RCC 7860 (cell line): ENCODE measurements at places on chromosomes 11 and 22.

DNA sequence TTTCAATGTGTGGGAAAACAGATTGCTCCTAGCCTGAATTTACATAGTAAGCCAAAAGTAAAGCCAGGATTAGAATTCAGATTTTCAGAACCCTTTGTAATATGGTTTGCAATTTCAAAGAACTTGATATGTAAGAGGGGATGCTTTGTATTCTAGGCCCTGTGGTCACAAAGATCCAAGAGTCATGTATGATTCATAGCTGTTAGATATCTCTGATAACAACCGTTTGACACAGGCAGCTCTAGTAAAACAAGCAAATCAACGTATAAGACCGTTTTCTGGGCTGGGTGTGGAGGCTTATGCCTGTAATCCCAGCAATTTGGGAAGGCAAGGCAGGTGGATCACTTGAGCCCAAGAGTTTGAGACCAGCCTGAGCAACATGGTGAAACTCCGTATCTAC lies 79.6 kb downstream of the EMSY start:
- peak; percentile 8 for DNase-seq

DNA sequence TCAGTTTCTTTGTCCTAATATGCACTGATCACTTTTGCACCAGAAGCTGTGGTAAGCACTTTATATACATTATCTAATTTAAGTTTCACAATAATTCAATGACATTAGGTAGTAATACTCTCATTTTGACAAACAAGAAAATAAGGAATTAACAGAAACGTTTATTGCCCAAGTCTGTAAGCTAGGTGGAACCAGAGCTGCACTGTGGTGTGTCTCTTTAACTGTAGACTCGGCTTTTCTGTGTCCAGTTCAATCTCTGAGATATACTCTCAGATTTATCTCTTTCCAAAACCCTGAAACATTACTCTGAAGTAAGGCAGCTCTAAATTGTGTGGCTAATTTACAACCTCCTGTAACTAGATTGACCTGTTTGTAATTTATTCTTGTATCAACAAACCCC lies 101.1 kb downstream of the MUC15 start:
- DNase-seq: no peak

DNA sequence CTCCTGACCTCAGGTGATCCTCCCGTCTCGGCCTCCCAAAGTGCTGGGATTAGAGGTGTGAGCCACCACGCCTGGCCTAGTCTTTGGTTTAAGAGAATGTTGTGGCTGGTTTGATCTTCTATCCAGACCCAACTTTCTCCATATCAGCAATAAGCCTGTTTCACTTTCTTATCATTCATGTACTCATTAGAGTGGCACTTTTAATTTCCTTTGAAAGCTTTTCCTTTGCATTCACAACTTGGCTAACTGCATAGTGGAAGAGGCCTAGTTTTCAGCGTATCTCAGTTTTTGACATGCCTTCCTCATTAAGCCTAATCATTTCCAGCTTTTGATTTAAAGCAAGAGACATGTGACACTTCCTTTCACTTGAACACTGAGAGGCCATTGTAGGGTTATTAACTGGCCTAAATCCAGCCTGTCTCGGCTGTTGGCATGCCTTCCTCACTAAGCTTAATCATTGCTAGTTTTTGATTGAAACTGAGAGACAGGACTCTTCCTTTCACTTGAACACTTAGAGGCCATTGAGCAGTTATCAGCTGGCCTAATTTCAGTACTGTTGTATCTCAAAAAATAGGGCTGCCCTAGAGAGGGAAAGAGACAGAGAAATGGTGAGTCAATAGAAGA lies 13.1 kb upstream of the RPL3 start:
- no peak for DNase-seq

DNA sequence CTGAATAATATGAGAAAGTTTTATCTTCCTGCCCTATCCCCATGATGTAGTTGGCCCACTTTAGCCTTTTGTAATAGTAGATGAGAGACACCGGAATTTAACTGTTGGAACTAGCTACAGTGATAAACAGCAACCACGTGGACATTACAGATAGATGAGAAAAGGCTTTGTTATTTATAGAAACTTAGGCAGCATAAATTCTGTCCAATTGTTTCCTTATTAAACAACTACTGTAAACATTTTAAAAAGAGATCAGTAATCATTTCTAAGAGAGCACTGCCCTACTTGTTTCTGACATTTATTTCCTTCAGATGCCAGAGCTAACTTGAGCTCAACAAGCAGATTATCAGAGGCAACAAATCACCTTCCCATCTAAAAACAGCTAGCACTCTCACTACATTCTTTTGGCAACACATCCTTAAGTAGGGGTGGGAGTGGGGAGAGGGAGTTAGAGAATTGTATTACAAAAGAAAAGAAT lies 63.1 kb downstream of the SOX6 start:
- DNase-seq: no peak

GRCh38 chr11:33830903-33831648 lies 56.8 kb upstream of the FBXO3 start:
- peak; percentile 9 for DNase-seq

DNA sequence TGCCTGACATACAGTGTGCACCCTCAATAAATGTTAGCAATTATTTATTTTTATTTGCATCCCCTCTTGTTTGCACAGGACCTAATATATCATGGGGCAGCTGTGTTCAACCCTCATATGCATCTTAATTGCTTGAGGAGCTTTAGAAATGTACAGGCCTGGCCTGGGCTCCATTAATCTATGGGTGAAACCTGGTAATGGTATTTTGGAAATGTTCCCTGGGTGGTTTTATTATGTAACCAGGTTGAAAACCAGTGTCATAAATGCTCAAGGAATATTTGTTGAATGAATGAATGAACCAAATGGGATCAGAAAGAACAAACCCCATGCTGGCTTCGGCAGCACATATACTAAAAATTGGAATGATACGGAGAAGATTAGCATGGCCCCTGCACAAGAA lies 84.0 kb upstream of the PICALM start:
- DNase-seq: no peak

- DNase-seq: no peak
These were observed 98.6 kb upstream of the AKIP1 start for GRCh38 chr11:8812438-8812837.

- no peak for DNase-seq
These were observed 13.9 kb upstream of the PAK1 start for GRCh38 chr11:77487790-77488189.

DNA sequence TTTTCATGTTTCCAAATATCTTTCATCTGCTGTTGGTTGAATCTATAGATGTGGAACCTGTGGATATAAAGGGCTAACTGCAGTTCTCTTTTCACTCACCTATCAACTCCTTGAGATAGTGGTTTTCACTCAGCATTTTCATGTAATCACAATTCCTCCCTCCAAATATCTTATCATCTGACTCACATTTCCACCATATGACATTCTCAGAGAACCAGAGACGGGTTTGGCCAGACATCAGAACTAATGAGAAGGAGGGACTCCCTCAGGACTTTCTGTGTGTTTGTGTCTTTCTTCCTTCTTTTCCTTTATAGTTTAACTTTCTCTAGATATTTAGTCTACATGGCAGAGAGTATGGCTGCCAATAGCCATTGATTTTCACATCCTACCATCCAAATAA lies 134.8 kb upstream of the DDI1 start:
- DNase-seq: no peak

DNA sequence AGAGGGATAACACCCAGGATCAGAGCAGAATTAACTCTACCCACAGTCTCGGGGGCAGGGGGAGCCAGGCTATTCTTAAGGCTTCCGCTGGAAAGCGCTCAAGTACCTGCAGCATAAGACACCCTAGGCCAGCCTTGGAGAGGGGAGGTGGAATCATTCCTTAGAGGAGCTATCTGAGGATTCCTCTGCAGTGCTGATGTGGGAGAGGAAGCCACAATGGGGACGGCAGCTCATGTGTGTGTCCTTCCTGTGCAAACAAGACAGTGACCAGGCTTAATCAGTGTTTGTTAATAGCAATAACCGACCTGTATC lies 382.2 kb upstream of the CADM1 start:
- no peak for DNase-seq

DNA sequence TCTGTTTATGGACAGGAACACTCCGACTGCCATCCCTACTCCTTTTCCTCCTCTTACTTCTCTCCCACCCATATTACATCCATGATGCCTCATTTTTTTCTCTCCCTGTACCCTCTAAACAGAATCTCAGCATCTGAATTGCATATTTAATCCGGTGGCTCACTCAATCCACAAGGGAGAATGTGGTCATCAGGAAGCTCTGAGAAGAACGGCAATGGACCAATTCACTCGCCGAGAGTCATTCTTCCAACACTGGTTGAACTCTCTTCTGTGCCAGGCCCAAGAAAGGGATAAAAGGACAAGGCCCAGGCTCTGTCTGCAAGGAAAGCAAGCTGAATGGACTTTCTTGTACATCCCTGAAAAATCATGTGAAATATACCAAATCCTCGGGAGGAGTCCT lies 15.9 kb downstream of the MAP6 start:
- no peak for DNase-seq

DNA sequence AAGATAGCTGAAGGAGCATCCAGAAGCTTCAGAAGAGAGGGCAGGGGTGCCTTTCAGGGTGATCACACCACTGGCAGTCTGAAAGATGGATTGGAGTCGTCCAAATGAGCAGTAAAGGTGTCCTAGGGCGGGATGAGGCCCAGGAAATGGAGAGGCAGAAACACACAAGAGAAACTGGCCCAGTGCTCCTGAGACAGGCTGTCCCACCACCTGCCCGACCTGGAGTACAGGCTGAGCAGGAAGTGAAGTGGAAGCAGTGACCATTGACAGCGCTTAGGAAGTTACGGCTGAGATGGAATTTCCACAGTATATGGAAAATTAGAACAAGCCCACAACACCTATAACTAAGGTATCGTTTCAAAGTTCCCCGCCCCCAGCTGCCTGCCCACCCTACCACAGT lies 16.1 kb downstream of the EIF3F start:
- DNase-seq: no peak

GRCh38 chr22:17314487-17314886 lies 54.8 kb upstream of the CECR2 start:
- no peak for DNase-seq

GRCh38 chr11:41146326-41146725 lies 313.1 kb downstream of the LRRC4C start:
- DNase-seq: no peak

GRCh38 chr11:116916886-116917285 lies 79.5 kb upstream of the APOA1 start:
- no peak for DNase-seq

GRCh38 chr11:111582163-111582562 lies 20.1 kb upstream of the SIK2 start:
- no peak for DNase-seq

DNA sequence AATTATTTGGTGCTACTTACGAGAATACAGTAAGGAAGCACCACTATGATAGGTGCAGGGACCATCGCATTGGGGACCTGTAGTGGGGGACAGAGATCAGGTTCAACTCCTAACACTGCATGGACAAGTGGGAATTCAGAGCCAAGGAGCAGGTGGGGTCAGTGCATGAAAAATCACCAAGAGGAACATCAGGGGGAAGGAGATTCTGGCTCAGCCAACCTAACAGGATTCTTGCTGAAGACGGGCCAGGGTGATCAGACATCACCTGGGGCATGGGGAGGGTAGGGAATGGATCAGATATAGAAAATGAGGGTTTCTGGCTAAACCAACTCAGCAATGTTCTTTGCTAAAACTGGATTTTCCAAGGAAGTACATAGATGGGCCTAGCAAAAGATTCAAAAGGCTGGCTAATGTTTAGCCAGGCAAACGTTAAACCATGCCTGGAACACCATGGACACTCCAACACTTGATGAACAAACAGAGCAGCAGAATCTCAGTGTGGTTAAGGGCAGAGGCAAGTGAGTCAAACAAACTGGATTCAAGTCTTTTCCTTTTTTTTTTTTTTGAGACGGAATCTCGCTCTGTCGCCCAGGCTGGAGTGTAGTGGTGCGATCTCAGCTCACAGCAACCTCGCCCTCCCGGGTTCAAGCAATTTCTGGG lies 70.0 kb downstream of the MICAL3 start:
- DNase-seq: peak; percentile 90

GRCh38 chr11:105168457-105168856 lies 28.9 kb upstream of the CARD18 start:
- DNase-seq: no peak

GRCh38 chr22:48145738-48146137 lies 1383.3 kb downstream of the TBC1D22A start:
- no peak for DNase-seq

DNA sequence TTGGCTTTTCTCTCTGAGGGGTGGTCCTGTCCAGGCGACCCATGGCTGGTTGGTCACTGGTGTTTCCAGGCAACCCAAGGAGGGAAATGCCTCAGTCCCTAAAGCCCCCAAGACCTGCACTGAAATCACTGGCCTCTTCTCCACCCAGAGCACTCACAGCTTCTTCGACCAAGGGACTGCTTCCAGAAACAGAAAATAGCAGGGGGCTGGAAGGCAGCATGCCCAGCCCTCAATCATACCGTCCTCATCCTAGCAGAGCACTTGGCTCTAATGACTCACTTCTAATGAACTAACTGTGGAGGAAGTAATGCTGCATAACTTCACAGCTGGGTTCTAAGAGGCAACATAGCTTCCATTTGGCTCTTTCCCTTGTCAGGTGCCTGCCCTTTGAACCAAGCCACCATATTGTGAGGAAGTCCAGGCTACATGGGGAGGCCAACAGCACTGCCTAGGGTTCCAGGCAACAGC lies 27.6 kb downstream of the DKK3 start:
- peak; percentile 29 for DNase-seq

DNA sequence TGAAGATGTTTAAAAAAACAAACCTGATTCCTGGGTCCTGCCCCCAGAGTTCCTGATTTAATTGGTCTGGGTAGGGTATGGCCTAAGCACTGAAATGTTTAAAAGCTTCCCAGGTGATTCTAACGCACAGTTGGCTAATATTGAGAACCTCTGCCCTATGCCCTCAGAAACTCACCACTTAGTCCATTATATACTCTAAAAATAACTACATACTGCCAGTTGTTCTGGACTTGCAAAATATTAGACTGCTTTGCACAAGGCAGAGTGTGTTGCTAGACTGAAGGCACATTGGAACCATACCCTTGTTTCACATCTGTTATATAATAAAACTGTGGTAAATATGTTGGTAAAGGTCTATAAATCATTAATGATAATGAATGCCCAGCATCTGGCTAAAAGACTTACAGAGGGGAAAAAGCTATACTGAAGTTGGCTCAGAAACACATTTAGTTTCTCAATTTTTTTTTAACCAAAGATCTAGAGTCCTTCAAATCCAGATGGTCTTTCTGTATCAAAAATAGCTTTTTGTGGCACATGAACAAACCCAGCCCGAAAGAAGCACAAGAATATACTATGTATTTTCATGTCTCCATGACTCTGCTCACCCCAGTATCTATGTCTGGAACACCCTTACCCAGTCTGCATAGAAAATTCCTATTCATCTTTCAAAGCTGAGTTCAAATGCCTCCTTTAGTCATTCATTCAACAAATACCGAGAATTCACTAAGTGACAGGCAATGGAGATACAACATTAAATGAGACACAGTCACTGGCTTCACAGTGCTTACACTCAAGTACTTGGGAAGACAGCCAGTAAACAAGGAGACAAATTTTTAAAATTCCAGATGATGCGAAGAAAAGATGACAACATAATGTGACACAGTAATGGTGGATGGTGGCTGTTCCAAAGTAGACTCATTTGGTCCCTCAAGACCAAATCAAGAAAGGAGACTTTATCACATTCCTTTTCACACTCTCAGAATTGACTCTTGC lies 44.1 kb downstream of the RBFOX2 start:
- no peak for DNase-seq
